ENCODE measurements at places on chromosomes 5 and 9. TPM values are rescaled to one million over a fixed set of nuclear protein-coding genes. Genes with fewer than 3 reads are reported as not detected.

The OXCT1 gene
- 85.5 TPM for total RNA-seq

The PALM2AKAP2 gene
- 5.0 TPM for total RNA-seq

The C9orf85 gene
- total RNA-seq: 9.5 TPM

The CARD9 gene
- 1.3 TPM for total RNA-seq

The USP20 gene
- total RNA-seq: 58.5 TPM

The ENTPD2 gene
- total RNA-seq: not detected

The F2RL2 gene
- not detected for total RNA-seq

The SLC36A3 gene
- not detected for total RNA-seq

The WDR31 gene
- 4.9 TPM for total RNA-seq

The OR1J2 gene
- total RNA-seq: not detected

The PCDHB12 gene
- total RNA-seq: not detected

The SV2C gene
- total RNA-seq: not detected

The CORO2A gene
- 11.8 TPM for total RNA-seq

The TSLP gene
- total RNA-seq: 0.71 TPM

The RANBP17 gene
- not detected for total RNA-seq

The DPYSL3 gene
- not detected for total RNA-seq

The TLX3 gene
- not detected for total RNA-seq

The LHFPL2 gene
- total RNA-seq: 0.16 TPM

The STKLD1 gene
- total RNA-seq: 1.1 TPM

The VLDLR gene
- 0.98 TPM for total RNA-seq

All from activated naive CD4-positive, alpha-beta T cell treated with anti-CD3 and anti-CD28 coated beads, Interleukin-2, amount 50 U/mL, for 72 hours (primary cell).